ENCODE measurements at places on chromosomes 3 and 15. TPM values are rescaled to one million over a fixed set of nuclear protein-coding genes. Genes with fewer than 3 reads are reported as not detected.

The TKT gene
- 315 TPM for total RNA-seq

The IMPG2 gene
- not detected for total RNA-seq

The HYAL1 gene
- total RNA-seq = 15.2 TPM

The WDR93 gene
- 0.13 TPM for total RNA-seq

The SEMA3F gene
- total RNA-seq = 14.7 TPM

The PLIN1 gene
- 1.2 TPM for total RNA-seq

The DPPA2 gene
- not detected for total RNA-seq

The KCNAB1 gene
- total RNA-seq = 0.74 TPM

The FAM81A gene
- 6.4 TPM for total RNA-seq

Measured in colonic mucosa (tissue), 4 donors.